ENCODE measurements at places on chromosomes 2 and 18.
A peak's percentile ranks its signal among the peaks of the same experiment; 100 is the strongest.

GRCh38 chr2:164701565-164701964 is 80.3 kb upstream of the GRB14 start:
- DNase-seq = no peak

- DNase-seq = no peak
Observed at GRCh38 chr2:7419186-7419585, 502.0 kb downstream of the RNF144A start.

GRCh38 chr2:86223140-86223926 is 24.1 kb downstream of the MRPL35 start:
- peak; percentile 75 for DNase-seq

- peak; percentile 90 for DNase-seq
Observed at GRCh38 chr2:162297925-162298552, 20.4 kb downstream of the IFIH1 start.

DNA sequence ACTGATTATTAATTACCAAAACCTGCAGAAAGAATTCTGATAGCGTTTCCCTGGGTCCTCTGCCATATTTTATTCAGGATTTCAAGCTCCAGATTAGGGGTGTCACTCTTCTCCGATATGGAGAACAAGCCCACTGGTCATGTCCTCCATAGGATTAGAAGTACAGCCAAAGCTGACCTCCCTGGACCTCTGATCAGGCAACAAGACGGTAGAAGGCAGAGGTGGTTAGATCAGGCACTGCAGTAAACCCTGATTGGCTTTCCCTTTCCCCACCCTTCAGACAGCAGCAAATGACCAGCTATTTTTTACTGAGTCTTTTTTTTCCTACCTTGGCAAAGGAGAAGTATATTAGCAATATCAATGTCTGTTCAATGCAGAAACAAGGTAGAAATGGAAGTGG is 37.7 kb downstream of the SPC25 start:
- DNase-seq = no peak

DNA sequence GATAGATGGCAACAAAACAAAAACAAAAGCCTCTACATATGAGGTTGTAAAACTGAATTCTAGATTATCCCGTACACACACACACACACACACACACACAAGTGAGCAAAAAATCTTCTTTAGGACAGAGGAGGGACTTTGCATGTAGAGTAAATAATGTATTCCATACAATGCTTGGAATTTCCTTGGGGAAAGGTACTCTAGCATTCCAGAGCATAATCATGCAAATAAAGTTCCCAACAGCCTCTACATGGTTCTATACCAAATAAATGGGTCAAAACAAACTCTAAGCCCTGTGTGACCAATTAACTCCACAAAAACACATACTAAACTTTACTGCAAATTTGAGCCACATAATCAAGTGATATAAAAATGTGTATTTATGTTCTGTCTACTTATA is 191.4 kb downstream of the RBM43 start:
- DNase-seq = no peak

DNA sequence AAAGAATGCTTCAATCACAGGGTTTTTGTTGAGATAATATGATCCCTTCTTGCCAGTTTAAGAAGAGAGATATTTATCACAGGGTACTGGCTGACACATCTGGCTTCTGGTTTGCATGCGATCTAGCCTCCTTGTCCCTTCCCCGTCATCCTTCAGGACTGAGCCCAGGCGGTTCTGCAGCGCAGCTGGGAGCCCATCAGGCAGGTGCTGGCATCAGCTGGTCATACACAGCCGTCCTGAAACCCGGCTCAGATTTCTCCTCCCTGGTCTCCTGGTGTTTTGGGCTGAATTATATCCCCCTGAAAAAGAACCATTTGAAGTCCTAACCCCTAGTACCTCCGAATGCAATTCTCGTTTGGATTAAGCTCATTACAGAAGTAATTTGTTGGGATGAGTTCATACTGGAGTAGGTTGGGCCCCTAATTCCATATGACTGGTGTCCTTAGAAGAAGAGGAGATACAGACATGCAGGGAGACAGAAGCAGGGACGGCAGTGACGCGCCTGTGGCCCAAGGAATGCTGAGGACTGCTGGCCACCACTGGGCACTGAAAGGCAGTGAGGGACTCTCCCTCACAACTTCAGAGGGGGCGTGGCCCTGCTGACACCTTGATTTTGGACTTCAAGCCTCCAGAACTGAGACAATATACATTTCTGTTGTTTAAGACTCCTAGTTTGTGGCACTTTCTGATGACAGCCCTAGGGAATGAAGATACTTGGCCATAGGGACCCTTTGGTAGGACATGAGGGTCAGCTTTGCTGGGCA is 83.9 kb upstream of the ODC1 start:
- DNase-seq = no peak

All from choroid plexus epithelial cell (primary cell).